ENCODE measurements at places on chromosomes 11 and 22.

GRCh38 chr22:41779929-41780505, 20.5 kb upstream of the CCDC134 start:
- no peaks in the 10 kb centered on the region for H3K36me3 ChIP-seq
- no peak overlapping the region for H3K4me3 ChIP-seq
- no peak for DNase-seq
- H3K4me1 ChIP-seq = no peaks in the 10 kb centered on the region
- no peak overlapping the region for H3K27ac ChIP-seq

- H3K27me3 ChIP-seq = no peaks in the 10 kb centered on the region
- no peak overlapping the region for H3K4me3 ChIP-seq
- H3K27ac ChIP-seq = no peak overlapping the region
- H3K4me1 ChIP-seq = peaks cover 14% of the 10 kb centered on the region
- no peak for DNase-seq
- no peaks in the 10 kb centered on the region for H3K36me3 ChIP-seq
Measured at GRCh38 chr11:132057266-132057665, 686.9 kb downstream of the NTM start.

GRCh38 chr11:110713449-110713776, 1.2 kb upstream of the ARHGAP20 start:
- H3K36me3 ChIP-seq = no peaks in the 10 kb centered on the region
- peaks cover 69% of the 10 kb centered on the region for H3K27me3 ChIP-seq
- DNase-seq = no peak
- no peak overlapping the region for H3K4me3 ChIP-seq

DNA sequence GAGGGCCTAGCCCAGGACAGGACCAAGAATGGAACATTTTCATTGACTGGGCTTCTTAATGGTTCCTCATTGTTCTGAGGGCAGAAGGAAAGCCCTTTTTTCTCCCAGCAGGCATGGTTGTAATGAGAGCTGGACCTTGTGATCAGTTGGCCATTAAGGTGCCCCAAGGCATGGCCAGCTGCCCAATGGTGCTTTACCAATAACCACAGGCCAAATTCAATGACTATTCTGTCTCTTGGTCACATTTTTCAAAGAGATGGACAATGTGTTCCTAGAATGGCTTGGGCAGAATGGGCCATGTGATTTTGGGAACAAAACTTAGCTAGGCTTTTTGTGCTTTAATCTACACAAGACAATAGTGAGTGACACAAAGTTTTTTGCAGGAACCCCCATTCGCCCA, 7.3 kb downstream of the NAV2 start:
- no peaks in the 10 kb centered on the region for H3K36me3 ChIP-seq
- no peak overlapping the region for H3K4me3 ChIP-seq
- no peaks in the 10 kb centered on the region for H3K27me3 ChIP-seq
- H3K27ac ChIP-seq = no peak overlapping the region
- peaks cover 68% of the 10 kb centered on the region for H3K4me1 ChIP-seq
- DNase-seq = no peak

- no peak overlapping the region for H3K4me3 ChIP-seq
- H3K36me3 ChIP-seq = no peaks in the 10 kb centered on the region
- no peaks in the 10 kb centered on the region for H3K4me1 ChIP-seq
- DNase-seq = no peak
- no peak overlapping the region for H3K27ac ChIP-seq
Measured at GRCh38 chr22:47807506-47807905, 1045.1 kb downstream of the TBC1D22A start.
